Panc1 (cell line): ENCODE measurements at places on chromosomes 3 and 15. TPM values are rescaled to one million over a fixed set of nuclear protein-coding genes. Genes with fewer than 3 reads are reported as not detected.

DNA sequence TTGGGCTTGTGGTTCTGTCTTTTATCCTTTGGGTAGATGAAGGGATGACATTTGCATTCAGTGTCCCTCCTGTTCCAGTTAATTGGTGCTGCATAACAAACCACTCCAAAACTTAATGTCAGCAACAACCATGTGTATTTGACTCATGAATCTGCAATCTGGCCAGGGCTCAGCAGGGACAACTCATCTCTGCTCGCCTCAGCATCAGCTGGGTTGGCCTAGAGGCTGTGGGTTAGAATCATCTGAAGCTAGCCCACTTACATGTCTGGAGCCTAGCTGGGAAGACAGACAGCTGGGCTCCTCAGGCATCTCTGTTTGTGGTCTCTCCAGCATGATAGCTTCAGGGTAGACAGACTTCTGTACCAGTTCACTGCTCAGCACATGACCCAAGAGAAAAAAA is 92.0 kb downstream of the TMEM108 start:
- H3K27ac ChIP-seq, result no peak overlapping the region
- no peaks in the 10 kb centered on the region for H3K36me3 ChIP-seq
- no peak overlapping the region for H3K4me3 ChIP-seq
- H3K4me1 ChIP-seq, result no peaks in the 10 kb centered on the region
- peaks cover 5% of the 10 kb centered on the region for H3K27me3 ChIP-seq
- DNase-seq, result no peak

Gene VILL
- 5.7 TPM for total RNA-seq

Gene MYH15
- total RNA-seq, result 1.2 TPM

GRCh38 chr3:43287500-43287873 is 1.1 kb downstream of the SNRK start:
- H3K36me3 ChIP-seq, result no peaks in the 10 kb centered on the region
- H3K27me3 ChIP-seq, result no peaks in the 10 kb centered on the region
- H3K4me3 ChIP-seq, result peak overlapping the region; percentile 66
- no peak for DNase-seq
- H3K4me1 ChIP-seq, result peaks cover 13% of the 10 kb centered on the region

DNA sequence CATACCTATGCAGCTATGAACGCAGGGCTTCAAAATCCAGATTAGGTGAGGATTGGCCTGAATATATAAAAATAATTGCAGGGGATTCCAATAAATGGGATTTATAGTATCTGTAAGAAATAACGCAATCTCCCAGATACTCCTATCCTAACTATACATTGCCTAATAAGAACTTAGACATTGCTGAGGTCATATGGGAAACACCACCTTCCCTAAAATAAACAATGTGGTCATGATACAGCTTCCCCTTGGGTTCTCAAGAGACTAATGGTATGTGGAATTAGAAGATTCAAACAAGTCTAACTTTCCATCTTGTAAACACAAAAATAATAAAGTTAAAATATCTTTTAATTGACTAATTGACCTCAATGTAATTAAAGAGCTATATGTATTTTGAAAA is 28.2 kb downstream of the UBE3A start:
- no peak overlapping the region for H3K4me3 ChIP-seq
- H3K36me3 ChIP-seq, result no peaks in the 10 kb centered on the region
- H3K4me1 ChIP-seq, result peaks cover 5% of the 10 kb centered on the region
- H3K27me3 ChIP-seq, result no peaks in the 10 kb centered on the region
- no peak overlapping the region for H3K27ac ChIP-seq
- DNase-seq, result no peak

Gene GOLGA6D
- total RNA-seq, result not detected

Gene RTP3
- total RNA-seq, result not detected

DNA sequence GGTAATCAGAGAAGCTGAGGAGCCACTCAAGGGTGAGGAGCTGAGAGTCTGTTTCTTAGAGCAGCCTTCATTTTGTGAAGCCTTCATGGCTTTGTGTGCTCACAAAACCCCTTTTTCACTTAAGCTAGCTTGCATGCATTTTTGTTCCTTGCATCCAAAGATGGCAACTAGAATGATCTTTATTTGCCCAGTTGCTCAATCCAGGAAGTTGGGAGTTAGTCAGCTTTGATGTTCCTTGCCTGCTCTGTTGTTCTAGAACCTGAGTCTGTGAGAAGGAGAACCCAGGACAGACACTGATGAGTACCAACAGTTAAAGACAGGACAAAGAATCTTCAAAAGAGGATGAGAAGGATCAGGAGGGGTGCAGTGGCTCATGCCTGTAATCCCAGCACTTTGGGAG is 81.8 kb downstream of the IL20RB start:
- H3K36me3 ChIP-seq, result no peaks in the 10 kb centered on the region
- H3K4me3 ChIP-seq, result no peak overlapping the region
- peaks cover 10% of the 10 kb centered on the region; the same call in 1 of the 2 replicates for H3K27me3 ChIP-seq
- no peak overlapping the region for H3K27ac ChIP-seq

- H3K27ac ChIP-seq, result no peak overlapping the region
- no peak overlapping the region for H3K4me3 ChIP-seq
- H3K36me3 ChIP-seq, result no peaks in the 10 kb centered on the region
- DNase-seq, result no peak
- no peaks in the 10 kb centered on the region; the same call in 1 of the 2 replicates for H3K27me3 ChIP-seq
Observed at GRCh38 chr3:98008855-98009254, 26.3 kb downstream of the GABRR3 start.

Gene DISP2
- 10.0 TPM for total RNA-seq

- peak; percentile 39 for DNase-seq
- peaks cover 17% of the 10 kb centered on the region for H3K4me1 ChIP-seq
- no peaks in the 10 kb centered on the region for H3K27me3 ChIP-seq
- H3K27ac ChIP-seq, result peak overlapping the region; percentile 95
- peak overlapping the region; percentile 82 for H3K4me3 ChIP-seq
Observed at GRCh38 chr3:160448845-160449635, 546 bp downstream of the TRIM59 start.

- DNase-seq, result no peak
- no peaks in the 10 kb centered on the region for H3K4me1 ChIP-seq
- H3K4me3 ChIP-seq, result no peak overlapping the region
- H3K27me3 ChIP-seq, result no peaks in the 10 kb centered on the region
Observed at GRCh38 chr3:167109746-167110145, 270.4 kb downstream of the ZBBX start.

Gene CYP8B1
- total RNA-seq, result 0.08 TPM

DNA sequence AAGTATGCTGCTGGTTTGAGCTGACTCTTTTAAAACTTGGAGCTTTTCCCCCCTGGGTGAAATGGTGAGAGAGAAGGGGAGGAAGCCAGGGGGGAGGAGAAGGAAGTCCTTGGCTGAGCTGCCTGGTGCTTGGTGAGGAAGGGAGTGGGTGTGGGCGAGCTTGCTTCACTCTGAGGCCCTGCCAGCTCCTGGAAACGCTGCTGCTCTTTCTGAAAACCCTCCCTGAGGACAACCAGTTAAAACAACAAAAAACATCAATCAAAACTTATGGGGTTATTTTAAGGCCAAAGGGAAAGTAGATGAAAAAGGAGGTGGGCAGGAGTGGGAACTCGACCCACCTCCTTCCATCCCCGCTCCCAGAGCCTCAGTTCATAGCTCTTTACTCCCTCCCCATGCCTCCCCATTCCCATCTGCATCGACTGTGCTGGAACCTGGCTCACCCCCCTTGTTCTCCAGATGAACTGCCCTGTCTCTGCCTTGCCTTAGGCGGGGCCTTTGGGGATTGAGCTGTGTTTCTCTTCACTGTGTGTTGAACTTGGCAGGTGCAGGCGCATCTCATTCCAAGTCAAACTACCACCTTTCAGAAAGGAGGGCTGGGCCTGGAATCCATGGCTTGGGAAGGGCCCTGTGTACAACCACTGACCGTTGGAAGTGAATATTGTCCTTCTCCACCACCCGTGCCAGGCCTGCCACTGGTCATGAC is 166.1 kb downstream of the ZNF621 start:
- no peaks in the 10 kb centered on the region for H3K4me1 ChIP-seq
- DNase-seq, result no peak
- H3K36me3 ChIP-seq, result no peaks in the 10 kb centered on the region
- H3K27ac ChIP-seq, result no peak overlapping the region
- no peaks in the 10 kb centered on the region for H3K27me3 ChIP-seq

DNA sequence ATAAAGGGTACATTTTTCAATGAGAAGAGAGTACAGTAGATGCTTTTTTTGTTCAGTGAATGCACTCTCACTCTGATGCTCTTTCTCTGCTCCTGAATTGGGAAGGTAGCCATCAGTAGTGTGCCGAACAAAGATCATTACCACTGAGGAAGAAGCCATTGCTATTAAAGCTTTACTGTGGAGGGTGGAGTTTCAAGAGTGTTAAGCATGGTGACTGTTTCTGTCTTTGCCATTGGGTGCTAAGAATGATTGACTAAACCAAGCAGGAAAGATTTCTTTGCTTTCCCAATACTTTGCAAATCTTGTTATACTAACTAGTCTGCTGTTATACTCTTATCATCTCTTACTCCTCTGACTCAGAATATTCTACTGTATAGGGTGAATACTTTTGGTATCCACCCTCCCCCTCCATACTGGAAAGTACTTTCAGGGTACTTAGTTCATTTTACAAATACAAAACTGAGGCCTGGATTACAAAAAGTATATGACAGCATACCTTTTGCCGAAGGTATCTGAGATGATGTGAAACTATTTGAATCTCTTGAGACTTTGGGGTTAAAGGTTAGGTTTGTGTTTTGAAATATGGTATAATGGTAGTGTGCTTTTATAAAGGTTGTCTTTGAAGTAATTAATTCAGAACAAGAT is 1.7 kb downstream of the RAB11A start:
- DNase-seq, result no peak
- no peaks in the 10 kb centered on the region for H3K27me3 ChIP-seq
- H3K4me1 ChIP-seq, result peaks cover 2% of the 10 kb centered on the region; the same call in 1 of the 2 replicates
- peak overlapping the region; percentile 91 for H3K27ac ChIP-seq
- peaks cover 2% of the 10 kb centered on the region; the same call in 1 of the 2 replicates for H3K36me3 ChIP-seq

GRCh38 chr3:152858170-152858800 is 23.4 kb downstream of the P2RY1 start:
- no peak for DNase-seq
- H3K4me3 ChIP-seq, result no peak overlapping the region
- no peak overlapping the region for H3K27ac ChIP-seq
- no peaks in the 10 kb centered on the region for H3K4me1 ChIP-seq

DNA sequence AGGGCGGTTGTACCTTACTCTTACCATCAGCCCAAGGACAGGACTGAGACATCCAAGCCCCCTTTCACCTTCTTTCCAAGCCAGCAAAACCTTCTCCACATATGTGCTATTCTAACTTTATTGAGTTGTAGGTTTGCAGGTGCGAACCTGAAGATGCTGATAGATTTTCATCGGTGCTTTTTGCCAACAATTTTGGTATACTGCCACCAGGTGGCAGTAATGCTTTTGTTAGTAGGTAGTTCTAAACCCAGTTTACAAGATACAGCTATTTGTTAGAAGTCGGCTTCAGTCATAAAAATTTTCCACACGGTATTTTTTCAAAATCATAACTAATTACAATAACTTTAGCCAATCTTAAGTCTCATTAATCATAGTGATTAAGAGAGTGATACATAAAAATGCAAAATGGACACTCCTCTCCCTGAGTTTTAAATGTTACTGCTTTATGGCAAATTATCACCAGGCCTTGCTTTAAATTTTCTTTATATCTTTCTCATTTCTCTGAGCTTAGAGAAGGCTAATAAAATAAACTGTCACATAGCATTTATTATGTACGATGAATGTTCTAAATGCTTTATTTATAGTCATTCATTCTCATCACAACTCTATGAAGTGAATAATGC is 636 bp downstream of the TBC1D21 start:
- peaks cover 37% of the 10 kb centered on the region for H3K27me3 ChIP-seq
- no peaks in the 10 kb centered on the region for H3K36me3 ChIP-seq
- DNase-seq, result peak; percentile 46
- no peak overlapping the region for H3K4me3 ChIP-seq
- H3K27ac ChIP-seq, result no peak overlapping the region
- H3K4me1 ChIP-seq, result no peaks in the 10 kb centered on the region

DNA sequence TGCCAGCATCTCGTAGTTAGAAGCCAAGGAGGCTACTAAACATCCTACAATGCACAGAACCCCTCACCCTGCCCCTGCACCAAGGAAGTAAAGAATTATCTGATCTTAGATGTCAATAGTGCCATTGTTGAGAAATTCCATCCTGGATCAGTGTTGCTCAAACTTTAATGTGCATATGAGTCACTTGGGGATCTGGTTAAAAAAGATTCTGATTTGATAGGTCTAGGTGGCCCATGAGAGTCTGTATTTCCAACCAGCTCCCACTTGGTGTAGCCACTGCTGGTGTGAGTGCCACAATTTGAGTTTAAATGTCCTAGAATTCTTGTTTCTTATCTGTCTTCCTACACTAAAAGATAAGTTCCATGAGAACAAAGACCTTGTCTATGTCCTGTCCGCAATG is 43.7 kb downstream of the TMEM45A start:
- DNase-seq, result no peak
- no peaks in the 10 kb centered on the region for H3K4me1 ChIP-seq
- no peak overlapping the region for H3K4me3 ChIP-seq
- no peaks in the 10 kb centered on the region for H3K36me3 ChIP-seq

Gene TMEM207
- total RNA-seq, result not detected

Gene PARP15
- 0.21 TPM for total RNA-seq
